Activated CD8-positive, alpha-beta memory T cell treated with anti-CD3 and anti-CD28 coated beads for 1 hour (primary cell): ENCODE measurements at places on chromosomes 4 and X.
A peak's percentile ranks its signal among the peaks of the same experiment; 100 is the strongest.

GRCh38 chrX:129025376-129025775, 497.9 kb downstream of the SMARCA1 start:
- DNase-seq, result no peak

DNA sequence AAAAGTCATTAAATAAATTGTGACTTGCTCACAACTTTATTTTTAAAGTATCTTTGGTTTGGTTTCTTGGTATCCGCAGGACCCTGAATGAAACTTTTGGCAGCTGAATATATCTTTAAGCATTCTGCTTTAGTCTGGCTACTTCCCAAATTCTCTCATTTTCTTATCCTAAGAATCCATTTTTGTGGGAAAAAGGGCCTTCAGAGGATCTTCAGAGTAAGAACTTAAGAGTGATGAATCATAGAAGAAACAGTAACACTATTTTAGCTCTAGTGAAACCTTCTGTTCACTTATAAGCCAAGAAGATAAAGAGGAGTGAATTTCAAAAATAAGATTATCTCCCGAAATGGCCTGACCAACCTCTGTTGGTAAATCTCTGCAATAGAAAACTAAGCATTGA, 540.6 kb upstream of the MAGEB18 start:
- no peak for DNase-seq

DNA sequence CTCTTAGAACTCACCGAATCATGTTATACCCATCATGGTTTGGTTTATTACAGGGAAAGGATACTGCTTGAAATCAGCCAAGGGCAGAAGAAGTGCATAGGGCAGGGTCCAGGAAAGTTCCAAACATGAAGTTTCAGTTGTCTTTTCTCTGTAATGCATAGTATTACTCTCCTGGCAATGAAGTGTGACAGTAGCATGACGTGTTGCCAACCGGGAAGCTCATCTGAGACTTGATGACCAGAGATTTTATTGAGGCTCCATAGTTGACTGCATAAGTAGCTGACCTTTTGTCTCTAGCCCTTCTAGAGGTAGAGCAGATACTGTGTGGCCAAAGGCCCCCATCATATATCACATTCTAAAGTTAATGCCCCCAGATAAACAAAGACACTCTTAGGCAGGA, 72.1 kb downstream of the BEND4 start:
- DNase-seq, result no peak

- DNase-seq, result no peak
These were observed 394.1 kb downstream of the GALNTL6 start for GRCh38 chr4:172207258-172207657.

DNA sequence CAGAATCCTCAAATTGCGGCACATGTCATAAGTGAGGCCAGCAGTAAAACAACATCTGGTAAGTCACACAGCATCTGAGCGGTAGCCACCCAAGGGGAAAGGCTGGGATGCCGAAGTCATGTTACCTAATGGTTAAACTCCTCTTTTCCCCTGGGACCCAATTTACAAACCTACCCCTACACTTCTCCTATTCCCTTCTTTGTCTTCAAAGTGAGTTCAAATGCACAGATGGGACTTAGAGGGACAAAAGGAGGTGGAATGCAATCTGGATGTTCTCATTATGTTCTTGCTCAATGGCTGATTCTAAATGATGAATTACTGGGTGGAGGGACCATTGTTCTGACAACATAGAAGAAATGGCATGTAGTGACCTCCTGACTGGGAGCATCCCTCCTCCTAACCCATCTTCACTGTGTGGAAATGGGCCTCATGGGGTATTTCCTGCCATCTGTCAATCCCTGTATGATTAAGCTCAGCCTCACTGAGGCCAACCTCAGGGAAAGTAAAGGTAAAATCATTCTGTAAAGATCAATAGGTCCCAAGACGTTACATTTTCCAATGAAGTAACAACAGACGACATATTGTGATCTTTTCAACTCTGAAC, 8.5 kb downstream of the CD40LG start:
- DNase-seq, result no peak

GRCh38 chr4:143514497-143514896, 995 bp downstream of the SMARCA5 start:
- no peak for DNase-seq

DNA sequence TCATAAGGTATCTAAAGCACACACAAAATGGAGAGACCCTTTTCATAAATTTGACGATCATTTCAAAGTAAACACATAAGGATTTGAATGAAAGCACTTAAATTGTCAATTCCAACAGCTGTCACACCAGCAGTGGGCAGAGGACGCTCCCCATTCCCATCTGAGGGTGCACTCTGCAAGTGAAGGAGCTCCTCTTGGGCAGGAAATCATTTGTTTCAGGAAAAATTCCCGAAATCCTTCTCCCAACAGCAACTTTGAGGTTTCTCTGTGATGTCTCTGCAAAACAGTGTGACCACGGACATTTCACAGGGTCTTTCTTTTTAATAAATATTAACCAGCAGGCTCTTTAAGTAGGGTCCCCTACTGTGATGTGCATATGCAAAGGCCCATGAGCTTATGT, 111.0 kb downstream of the EPHA5 start:
- no peak for DNase-seq

- DNase-seq, result no peak
These were observed 106.7 kb downstream of the VSIG4 start for GRCh38 chrX:65933085-65933589.

DNA sequence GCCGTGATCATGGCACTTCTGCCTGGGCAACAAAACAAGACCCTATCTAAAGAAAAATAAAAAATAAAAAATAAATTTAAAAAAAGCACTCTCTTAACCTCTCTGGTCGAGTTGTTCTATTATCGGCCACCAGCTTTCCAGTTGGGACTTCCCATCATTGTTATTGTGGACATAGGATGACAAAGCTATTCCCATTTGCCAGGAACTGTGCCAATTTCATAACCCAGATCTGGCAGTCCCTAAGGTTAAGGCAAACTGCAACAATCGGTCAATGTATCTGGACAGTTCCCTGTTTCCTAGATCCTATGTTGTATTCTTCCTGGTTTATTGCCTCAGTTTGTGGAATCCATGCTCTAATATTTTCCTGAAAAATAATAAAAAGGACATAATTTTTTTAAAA, 17.8 kb upstream of the ANXA5 start:
- no peak for DNase-seq

- no peak for DNase-seq
These were observed 58.3 kb downstream of the PCGF3 start for GRCh38 chr4:763922-764321.

- DNase-seq, result no peak
These were observed 42.5 kb downstream of the VGLL1 start for GRCh38 chrX:136574548-136574947.

DNA sequence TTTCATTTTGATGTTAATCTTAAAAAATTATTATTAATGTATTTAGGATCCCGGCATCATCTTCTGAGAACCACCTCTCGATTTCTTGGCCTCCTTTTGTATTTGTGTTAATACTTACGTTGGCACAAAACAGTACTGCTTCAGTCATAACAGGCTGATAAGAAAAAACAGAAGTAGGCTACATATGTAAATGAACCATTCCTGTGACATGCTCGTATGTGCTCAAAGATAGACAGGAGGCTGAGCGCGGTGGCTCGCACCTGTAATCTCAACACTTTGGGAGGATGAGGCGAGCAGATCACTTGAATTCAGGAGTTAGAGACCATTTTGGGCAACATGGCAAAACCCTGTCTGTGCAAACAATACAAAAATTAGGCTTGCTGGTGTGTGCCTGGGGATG, 109.4 kb upstream of the H2AZ1 start:
- no peak for DNase-seq

GRCh38 chr4:15696866-15697265, 6.0 kb upstream of the BST1 start:
- DNase-seq, result no peak

DNA sequence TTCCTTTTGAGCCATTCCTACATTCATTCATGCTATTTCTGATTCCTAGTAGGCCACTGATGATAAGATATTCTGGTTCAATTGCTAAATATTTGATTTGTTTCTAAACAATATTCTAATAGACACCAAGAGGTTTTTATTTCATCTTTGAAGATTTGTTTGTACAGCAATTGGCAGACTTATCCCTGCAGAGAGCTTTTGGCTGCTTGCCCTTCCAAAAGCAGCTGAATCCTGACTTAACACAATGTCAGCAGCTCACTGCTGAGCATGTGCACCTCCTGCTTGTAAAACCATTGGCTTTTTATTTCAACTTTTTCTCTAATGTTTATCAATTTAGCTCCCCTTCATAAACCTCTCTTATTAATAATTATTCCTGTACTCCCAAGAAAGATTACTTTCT, 45.3 kb downstream of the MMRN1 start:
- no peak for DNase-seq

DNA sequence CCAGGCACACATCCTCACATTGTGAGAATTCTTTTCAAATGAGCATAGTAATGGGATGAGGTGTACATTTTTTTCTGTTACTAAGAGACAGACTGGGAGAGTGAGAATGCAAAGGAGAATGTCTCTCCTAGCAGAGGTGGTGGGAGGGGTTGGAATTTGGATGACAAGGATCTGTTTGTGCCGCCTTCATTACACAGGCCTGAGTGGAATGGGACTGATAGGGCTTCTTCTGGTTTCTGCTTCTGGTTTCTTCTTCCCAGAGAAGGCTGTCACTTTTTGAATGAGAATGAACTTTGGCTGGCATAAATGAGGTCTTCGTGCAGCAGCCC, 55.4 kb downstream of the C4orf51 start:
- DNase-seq, result no peak

DNA sequence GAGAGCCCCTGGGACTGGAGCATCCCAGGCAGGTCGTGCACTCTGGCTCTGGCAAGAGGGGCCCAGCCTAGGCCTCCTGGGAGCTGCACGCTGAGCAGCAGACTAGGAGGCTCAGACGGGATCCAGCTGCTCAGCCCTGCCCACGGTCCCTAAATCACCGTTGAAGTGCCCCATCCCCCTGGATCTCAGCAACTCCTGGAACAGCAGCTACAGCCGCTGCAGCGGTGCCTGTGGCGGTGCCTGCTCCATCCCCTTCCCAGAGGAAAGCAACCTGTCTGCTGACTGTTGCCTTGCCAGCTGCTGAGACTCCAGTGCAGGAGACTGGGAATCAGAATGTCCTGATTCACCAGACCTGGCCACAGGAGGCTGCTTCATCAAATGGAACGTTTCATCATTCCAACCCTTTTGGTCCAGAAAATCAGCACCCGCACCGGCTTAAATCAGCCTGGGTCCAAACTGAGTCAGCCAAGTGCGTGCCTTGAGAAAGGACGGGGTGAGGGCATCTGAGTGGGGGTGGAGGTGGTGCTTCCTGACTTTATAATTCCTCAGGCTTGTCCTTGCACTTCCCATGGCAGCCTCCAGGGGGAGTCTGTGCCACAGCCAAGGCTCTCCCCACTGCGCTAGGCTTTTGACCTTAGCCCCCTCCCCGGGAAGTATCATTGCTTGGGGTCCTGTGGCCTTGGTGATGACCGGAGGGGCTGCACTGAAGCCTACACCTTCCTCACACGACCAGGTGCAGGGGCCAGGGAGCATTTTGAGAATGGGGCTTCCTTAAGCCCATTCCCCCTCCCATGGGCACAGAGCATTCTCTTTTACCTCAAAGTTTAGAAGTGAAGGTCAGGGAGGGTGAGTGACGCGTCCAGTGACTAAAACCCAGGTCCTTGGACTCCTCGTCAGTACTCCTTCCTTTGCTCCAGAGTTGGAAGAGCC, 6.5 kb downstream of the ZNF185 start:
- peak; percentile 1 for DNase-seq

DNA sequence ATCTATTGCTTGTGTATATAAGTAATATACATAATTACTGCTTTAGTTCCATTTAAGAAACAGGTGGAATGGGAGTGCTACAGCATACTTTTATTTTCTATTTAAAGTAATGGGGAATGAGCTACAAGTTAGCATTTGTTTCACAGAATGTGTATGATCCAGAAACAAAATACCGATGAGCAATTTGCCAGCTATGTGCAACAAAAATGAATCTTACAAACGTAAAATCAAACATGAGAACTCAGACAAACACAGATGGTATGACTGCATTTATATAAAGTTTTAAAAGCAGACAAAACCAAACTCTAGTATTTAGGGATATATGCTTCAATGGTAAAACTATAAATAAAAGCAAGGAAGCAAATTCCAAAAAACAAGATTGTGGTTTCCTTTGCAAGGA, 141.7 kb downstream of the PAPSS1 start:
- no peak for DNase-seq
